ENCODE measurements at places on chromosomes 7 and 10.

- no peak for DNase-seq
These were observed 11.5 kb downstream of the TMEM176B start for GRCh38 chr7:150788474-150789269.

DNA sequence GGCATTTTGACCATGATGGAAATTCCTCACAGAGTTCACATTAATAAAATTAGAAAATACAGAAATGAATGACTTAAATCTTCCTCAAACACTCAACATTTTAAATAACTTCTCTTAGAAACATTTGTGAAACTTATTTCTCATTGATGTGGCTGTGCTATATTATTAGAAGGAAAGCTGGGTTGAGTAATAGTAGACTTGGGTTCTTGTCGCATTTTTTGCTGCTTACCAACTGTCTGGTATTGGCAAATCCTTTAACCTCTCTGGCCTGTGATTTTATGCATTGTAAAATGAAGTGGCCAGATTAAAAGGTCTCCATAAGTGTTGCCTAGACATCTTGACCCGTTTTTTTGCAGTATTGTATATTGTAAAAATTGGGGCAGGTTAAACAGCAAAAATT lies 66.5 kb downstream of the VPS50 start:
- DNase-seq = no peak

DNA sequence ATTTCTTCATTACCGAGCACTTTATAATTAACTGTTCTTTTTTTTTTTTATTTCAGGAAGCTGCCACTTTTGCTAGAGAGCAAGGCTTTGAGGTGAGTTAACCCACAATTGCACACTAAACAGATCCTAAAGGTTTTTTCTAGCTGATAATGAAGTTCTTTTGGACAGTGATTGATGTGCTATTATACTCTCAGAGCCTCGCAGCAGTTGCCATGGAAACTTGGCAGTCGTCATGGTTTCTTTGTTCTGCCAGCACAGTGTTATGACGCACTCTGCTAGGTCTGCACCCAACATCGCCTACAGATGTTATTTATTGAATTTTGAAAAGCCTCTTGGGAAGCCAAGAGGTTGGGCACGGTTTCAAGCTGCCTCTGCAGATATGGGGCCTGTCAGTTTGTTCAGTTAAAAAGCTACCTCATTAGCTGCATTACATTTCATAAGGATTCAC lies 237.2 kb upstream of the KAT6B start:
- peak; percentile 97 for DNase-seq

GRCh38 chr7:28847681-28848080 lies 110.4 kb downstream of the TRIL start:
- no peak for DNase-seq

GRCh38 chr7:18540396-18540795 lies 44.8 kb downstream of the HDAC9 start:
- no peak for DNase-seq

Data from NCI-H226 (cell line).